ENCODE measurements at places on chromosomes 6 and 20.
A peak's percentile ranks its signal among the peaks of the same experiment; 100 is the strongest.

DNA sequence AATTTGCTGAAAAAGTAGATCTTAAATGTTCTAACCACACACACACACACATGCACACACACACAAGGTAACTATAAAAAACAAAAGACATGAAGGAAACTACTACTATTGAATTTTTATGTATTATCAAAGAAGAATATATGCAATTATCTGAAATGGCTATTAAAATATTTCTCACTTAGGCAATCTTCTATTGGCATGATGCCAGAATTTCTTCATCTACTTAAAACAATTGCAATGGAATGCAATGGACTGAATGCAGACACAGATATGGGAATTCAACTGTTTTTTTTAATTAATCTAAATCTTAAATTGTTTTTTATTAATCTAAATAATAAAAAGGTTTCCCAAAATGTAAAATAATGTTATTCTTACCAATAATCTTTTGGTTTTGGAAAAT lies 152.6 kb upstream of the SMLR1 start:
- DNase-seq, result peak; percentile 19

DNA sequence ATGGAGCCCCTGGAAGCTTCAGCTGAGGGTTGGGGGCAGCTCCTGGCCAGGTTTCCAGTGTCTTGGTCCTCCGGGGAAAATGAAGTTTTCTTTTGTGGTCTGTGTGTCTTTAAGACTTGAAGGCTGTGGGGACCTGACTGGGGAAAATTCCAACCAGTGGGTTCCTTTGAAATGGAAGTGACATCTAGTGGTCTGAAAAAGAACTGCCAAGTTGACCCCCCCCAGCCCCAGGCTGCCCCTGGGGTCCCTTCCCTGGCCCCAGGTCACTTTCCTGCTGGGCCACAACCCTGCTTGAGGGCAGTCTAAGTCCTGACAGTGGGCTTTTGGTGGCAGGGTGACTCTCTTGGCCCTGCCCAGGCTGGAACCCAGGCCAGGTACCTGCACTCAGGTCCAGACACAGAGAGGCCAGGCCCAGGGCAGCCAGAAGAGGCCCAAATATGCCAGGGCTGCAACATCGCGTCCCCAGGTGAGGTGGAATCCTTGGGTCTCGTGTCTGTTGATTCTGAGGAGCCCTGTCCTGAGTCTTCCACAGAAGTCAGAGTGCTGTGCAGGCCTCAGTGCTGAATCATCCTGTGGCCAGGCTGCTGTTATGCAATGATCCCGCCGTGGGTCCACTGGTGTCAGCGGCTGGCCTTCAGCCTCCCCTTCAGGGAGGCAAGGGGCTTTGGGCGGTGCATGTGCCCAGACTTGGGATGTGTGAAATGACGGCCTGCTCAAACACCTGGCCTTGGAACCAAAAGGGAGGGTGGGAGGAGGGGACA lies 68.4 kb downstream of the VEGFA start:
- DNase-seq, result peak; percentile 78

- no peak for DNase-seq
Measured at GRCh38 chr6:22288721-22289120, 8.1 kb downstream of the PRL start.

DNA sequence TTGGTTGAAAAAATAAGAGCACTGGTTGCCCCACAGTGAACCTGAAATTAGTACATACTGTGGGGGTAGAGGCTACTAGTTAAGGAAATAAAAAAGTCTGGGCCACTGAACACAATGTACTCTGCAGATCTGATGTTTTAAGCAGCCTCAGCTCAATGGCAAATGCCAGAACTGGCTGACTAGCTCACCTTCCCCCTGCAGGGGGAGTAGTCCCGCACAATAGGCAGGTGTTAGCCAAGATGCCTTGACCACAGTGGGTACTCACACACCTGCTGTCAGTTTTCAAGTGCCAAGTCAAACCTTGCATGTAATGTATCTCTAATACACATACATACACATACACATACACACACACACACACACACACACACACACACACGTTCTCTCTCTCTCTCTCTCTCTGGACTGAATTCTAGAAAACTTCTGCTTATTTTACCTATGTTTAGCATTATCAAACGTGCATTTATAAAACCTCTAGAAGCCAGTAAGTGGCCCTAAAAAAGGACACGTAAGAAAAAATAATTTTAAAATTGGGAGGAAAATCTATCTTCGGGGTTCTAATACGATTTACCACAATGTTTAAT lies 36.1 kb downstream of the GMDS start:
- DNase-seq, result peak; percentile 44

DNA sequence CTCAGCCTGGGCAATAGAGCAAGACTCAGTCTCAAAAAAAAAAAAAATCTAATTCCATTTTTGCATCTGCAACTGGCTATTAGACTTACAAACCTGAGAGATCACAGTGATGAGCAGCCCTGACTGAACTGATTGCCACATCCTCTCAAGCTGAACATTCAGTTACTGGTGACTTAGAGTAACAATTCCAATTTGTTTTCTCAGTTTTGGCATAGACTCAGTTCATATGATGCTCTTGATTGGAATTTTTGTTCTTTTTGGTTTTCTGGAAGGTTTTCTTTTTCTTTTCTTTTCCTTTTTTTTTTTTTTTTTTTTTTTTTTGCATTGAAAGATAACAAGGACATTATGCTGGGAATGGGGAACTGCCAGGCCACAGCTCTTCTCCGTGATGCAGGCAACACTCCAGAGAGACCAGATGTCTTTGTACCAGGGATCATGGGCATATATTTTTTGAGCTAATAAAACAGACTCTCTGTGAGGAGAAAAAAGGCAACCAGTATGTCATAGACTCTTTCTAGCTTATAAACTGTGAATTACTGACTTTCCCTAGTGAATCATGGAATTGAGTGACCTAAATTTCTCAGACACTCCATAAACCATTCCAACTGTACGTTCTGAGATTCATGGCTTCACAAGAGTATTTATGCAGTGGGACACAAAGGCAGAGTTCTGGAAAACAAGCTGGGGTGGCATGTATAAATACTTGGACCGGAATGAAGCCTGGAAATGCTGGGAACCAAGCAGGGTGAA lies 86.0 kb upstream of the SLC2A12 start:
- DNase-seq, result no peak

GRCh38 chr6:83341765-83342164 lies 89.1 kb downstream of the ME1 start:
- no peak for DNase-seq

DNA sequence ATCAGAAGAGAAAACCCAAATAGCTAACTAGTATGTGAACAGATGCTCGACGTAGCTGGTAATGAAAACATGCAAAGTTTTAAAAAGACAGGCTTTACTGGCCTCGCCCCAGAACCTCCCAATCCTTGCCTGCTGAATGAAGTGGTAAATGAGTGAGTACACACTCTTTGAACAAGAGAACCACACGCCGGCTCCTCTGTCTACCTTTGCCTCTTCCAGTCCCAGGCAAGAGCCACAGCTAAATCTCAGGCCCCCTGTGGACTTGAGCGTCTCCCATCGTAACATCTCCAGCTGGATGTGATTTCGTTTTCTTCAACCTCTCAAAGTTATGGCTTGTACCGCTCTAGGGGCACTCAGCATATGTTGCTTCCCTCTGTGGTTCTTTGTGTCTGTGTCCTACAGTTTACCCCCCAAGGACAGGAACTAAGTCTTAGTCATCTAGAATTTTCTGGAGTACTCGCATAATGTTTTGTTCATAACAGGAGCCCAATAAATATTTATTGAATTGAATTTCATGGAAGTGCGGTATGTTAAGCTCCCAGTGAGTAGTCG lies 153.2 kb upstream of the TAB2 start:
- DNase-seq, result no peak

GRCh38 chr6:11409371-11409770 lies 128.2 kb upstream of the TMEM170B start:
- no peak for DNase-seq

GRCh38 chr20:10508468-10509251 lies 73.6 kb downstream of the SLX4IP start:
- DNase-seq, result peak; percentile 66

- DNase-seq, result no peak
Measured at GRCh38 chr6:90893400-90893799, 306.5 kb upstream of the MAP3K7 start.

DNA sequence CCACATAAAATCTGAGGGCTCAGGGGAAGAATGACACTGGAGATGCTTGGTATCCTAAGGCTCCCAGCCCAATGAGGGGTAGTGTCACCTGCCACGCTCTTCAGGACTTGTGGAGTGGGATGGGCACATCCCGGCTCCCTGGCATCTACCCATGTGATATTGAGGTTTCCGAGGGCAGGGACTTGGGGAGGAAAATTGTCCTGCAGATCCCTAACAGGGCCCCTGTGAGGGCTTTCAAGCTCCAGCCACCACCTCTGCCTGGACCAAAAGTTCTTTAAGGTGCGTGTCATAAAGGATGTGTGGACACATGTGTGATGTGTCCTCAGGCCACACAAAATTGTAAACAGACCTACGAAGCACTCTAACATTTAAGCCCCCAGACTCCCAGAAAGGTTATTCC lies 2.5 kb downstream of the SCML4 start:
- DNase-seq, result no peak

DNA sequence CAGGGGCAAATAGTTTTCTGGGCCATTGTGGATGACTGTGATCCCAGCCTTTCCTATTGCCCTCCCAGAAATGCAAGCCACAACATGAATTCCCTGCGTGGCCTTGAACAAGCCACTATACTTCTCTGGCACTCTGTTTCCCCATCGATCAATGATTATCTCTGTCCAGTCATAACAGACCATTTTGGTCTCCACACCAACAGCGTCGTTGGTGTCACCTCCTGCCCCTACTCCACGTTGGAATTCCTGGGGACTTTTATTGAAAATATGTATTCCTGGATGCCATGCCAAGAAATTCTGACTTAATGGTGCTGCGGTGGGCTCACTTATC lies 50.3 kb downstream of the EDN1 start:
- no peak for DNase-seq

Measured in hematopoietic multipotent progenitor cell treated with erythropoietin and hydrocortisone succinate and interleukin-3 and kit ligand, for 8 days (in vitro differentiated cells).